ENCODE measurements at places on chromosomes 12 and 14.

GRCh38 chr14:85295318-85295717 is 234.6 kb upstream of the FLRT2 start:
- DNase-seq, result no peak

GRCh38 chr14:92917041-92917940 is 5.7 kb upstream of the CHGA start:
- DNase-seq, result no peak

DNA sequence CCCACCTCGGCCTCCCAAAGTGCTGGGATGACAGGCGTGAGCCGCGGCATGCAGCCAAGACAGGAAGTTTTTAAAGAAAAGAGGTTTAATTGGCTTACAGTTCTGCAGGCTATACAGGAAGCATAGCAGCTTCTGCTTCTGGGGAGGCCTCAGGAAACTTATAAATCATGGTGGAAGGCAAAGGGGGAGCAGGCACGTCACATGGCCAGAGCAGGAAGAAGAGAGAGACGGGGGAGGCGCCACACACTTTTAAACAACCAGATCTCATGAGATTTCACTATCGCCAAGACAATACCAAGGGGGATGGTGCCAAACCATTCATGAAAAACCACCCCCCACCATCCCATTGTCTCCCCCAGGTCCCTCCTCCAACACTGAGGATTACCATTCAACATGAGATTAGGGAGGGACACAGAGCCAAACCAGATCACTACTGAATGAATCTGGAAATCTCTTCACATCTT is 14.1 kb downstream of the CCDC63 start:
- DNase-seq, result no peak

DNA sequence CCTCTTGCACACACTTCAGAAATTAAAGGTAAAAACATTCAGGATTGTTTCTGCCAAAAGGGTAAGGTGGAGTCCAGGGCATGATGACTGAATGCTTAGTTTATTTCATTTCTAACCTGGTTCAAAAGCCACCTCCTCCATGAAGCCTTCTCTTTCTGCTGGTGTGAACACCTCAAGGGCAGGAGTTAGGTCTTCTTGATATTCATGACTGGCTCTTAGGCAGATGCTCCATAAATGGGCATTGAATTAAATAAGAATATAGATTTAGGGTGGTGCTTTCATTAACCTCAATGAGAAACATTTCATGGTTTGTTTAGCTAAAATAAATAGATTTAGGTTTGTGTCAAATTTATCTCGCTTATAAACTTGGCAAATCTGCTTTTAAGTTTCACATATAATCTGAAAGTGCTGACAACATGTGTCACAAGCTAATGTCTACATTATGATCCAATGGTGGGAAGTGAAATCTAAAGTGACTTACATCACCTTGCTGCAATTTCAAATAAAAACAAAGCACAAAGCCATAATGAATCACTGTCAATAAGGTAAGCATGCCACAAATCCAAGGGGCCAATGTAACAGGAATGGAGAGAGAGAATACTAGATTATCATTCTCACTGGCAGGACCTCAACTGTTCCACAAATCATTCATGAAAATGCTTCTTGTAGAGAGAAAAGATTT is 72.7 kb upstream of the GRIP1 start:
- no peak for DNase-seq

DNA sequence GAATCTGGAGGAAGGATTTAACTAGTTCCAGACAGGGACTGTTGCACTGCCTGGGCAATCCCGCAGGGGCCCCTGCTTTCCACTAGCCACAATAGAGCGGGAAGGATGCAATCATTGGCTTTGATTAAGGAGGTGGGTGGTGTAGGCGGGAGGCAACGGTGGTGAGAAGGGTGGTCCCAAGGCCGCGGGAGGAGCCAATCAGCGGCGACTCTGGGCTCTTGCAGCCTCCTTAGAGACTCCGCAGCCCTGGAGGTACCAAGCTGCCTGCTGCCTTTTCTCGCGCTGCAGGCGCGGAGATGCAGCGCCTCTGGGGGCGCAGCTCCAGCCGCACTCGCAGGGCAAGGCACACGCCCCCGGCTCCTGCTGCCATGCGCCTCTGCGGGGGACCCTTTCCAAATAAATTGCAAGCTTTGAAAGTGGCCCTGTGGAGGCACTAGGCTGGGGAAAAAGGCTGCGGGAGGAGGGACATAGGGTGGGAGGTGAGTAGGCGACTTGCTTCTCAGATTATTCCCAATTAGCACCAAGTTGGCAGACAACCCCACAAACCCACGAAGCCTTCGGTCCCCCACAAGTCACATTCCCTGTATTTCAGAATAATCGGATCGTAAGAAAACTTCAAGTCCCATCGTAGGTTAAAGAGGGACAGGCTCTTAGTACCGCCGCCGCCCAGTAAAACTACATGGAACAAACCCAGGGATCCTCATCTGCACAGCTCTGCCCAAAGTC is 858 bp upstream of the KCNA1 start:
- DNase-seq, result peak; percentile 12

GRCh38 chr12:126316411-126316810 is 1251.2 kb downstream of the AACS start:
- DNase-seq, result no peak

DNA sequence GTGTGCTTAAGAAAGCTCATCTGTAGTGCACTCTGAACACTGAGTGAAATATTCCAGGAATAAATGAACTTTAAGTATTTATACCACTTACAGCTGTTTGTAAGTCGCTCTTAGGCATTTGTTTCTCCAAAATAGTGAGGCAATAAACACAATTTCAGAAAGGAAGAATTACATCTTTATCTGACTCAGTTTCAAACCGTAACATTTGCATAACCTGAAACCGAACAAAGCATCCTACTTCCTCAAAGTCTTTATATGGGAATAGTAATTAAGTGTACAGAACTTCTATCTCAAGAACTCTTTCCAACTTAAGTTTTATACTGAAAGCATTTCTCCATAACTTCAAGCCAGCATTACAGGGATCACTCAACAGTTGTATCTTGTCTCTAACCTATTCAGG is 58.4 kb downstream of the SOX5 start:
- DNase-seq, result no peak

DNA sequence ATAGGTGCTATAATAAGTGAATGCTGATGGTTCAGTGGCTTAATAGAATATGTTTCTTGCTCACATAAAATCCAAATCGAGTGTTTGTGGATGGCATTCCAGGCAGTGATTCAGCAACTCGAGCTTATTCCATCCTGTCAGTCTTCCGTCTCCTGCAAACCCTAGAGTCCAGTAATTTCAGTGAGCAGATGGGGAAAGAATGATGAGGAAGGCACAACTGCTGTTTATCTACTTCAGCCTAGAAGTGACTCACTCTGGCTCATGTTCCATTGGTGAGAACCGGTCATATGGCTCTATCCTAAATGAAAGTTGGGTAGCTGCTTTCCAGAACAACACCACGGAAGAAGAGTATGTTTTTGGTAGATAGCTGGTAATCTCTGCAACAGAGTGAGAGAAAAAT is 421.8 kb upstream of the PDE3A start:
- peak; percentile 81 for DNase-seq

- no peak for DNase-seq
Observed at GRCh38 chr14:81776531-81776930, 242.9 kb upstream of the SEL1L start.

GRCh38 chr14:55005071-55005470 is 21.8 kb downstream of the WDHD1 start:
- no peak for DNase-seq

- DNase-seq, result no peak
Observed at GRCh38 chr14:90722590-90722989, 93.6 kb downstream of the TTC7B start.

DNA sequence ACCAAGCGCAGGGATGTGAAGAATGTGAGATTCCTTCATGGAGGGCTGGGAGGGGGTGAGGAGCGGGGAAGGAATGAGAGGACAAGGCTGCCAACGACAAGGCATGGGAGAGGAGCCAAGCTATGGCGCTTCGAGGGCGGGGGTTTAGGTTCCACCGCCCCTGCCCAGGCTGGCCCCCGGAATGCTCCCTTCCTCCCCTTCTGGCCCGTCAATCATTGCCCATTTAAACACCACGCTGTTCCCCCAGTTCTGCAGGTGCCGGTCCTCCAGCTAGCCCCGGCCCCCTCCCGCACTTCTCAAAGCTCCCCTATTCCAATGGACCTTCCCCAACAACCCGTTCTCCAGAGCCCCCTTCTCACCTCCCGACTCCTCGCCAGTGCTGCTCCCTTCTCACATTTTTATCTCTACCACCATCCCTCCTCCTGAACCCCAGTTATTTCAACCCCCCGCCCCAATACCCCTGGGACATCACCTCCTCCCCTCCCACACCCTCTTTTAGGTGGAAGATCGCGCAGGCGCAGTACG is 428 bp downstream of the RNF41 start:
- DNase-seq, result no peak

DNA sequence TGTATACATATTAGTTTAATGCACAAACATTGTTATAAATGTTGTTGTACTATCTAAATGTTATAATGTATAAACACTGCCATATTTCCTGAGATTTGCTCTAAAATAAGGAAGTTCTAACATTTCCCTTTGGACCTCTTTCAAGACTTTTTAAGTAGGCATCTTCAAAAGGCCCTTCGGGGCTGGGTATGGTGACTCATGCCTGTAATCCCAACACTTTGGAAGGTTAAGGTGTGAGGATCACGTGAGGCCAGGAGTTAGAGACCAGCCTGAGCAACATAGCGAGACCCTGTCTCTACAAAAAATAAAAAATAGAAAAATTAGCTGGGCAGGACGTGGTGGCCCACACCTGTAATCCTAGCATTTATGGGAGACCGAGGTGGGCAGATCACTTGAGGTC is 35.5 kb downstream of the FBLN5 start:
- no peak for DNase-seq

- DNase-seq, result peak; percentile 12
Observed at GRCh38 chr14:103281496-103282231, 52.4 kb upstream of the EIF5 start.

DNA sequence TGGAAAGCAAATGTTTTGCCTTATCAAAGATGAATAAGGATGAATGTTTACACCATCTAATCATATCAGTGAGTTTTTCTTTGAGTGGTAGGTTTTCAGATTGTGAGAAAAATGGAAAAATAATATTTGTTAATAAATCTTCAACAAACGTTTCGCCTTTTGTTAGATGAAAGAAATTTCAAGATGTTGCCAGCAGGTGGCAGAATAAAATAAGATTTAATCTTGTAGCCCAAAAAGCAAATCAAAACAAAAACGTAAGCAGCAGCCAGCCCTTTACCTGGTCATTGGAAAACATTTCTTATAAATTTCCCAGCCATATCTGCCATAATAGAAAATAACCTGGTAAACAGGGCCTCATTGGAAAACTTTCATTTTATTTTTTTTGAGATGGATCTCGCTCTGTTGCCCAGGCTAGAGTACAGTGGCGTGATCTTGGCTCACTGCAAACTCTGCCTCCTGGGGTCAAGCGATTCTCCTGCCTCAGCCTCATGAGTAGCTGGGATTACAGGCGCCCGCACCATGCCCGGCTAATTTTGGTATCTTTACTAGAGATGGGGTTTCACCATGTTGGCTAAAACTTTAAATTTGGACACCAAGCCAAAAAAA is 15.4 kb upstream of the TMEM120B start:
- DNase-seq, result no peak

DNA sequence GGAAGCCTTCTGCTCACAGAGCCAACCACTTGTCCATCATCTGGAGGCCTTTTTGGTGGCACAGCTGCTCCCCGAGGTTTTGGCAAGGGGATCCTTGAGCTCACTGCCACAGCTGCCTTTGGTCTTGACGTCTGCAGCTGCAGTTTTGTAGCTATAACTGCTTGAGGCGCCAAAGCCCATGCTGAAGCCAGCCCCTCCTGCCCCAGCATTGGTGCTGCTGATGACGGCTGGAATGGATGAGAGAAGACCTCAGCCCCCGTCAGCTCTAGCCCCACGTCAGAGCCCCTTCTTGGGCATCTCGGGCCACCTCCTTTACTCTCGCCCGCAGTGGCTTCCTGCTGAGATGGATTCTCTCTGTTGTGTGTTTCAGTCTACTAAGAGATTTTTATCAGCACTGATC is 12.3 kb upstream of the KRT74 start:
- no peak for DNase-seq

GRCh38 chr12:65466911-65467310 is 188.4 kb downstream of the MSRB3 start:
- DNase-seq, result no peak
